Stimulated activated CD4-positive, alpha-beta T cell treated with anti-CD3 and anti-CD28 coated beads, Interleukin-4, amount 100 ng/mL, for 4 hours (primary cell): ENCODE measurements at places on chromosomes 6 and 20.

GRCh38 chr6:134910593-134910935 lies 39.3 kb downstream of the ALDH8A1 start:
- no peak for DNase-seq

GRCh38 chr6:83117802-83118201 lies 50.3 kb downstream of the DOP1A start:
- no peak for DNase-seq

- no peak for DNase-seq
These were observed 5.4 kb upstream of the ARID1B start for GRCh38 chr6:156771761-156772160.

GRCh38 chr20:46022411-46023147 lies 6.4 kb upstream of the SLC12A5 start:
- DNase-seq = peak; percentile 81

GRCh38 chr20:48933017-48933766 lies 11.7 kb downstream of the ARFGEF2 start:
- DNase-seq = no peak

GRCh38 chr6:113857556-113858479 lies 673 bp downstream of the MARCKS start:
- no peak for DNase-seq

GRCh38 chr6:70586114-70586513 lies 19.4 kb downstream of the SDHAF4 start:
- no peak for DNase-seq

GRCh38 chr20:48676125-48676524 lies 151.7 kb downstream of the PREX1 start:
- DNase-seq = no peak

- DNase-seq = no peak
These were observed 422.4 kb downstream of the DOK5 start for GRCh38 chr20:54897787-54898186.

- no peak for DNase-seq
These were observed 17.2 kb upstream of the RSPO4 start for GRCh38 chr20:1019344-1019743.

GRCh38 chr20:3340443-3340842 lies 67.0 kb downstream of the DNAAF9 start:
- DNase-seq = no peak

- DNase-seq = no peak
These were observed 31.5 kb downstream of the NEDD9 start for GRCh38 chr6:11201015-11201414.

GRCh38 chr6:90537027-90537426 lies 49.8 kb downstream of the MAP3K7 start:
- no peak for DNase-seq

- no peak for DNase-seq
These were observed 115.7 kb downstream of the B3GAT2 start for GRCh38 chr6:70841112-70841511.

GRCh38 chr6:53929041-53929820 lies 134.4 kb downstream of the LRRC1 start:
- no peak for DNase-seq

DNA sequence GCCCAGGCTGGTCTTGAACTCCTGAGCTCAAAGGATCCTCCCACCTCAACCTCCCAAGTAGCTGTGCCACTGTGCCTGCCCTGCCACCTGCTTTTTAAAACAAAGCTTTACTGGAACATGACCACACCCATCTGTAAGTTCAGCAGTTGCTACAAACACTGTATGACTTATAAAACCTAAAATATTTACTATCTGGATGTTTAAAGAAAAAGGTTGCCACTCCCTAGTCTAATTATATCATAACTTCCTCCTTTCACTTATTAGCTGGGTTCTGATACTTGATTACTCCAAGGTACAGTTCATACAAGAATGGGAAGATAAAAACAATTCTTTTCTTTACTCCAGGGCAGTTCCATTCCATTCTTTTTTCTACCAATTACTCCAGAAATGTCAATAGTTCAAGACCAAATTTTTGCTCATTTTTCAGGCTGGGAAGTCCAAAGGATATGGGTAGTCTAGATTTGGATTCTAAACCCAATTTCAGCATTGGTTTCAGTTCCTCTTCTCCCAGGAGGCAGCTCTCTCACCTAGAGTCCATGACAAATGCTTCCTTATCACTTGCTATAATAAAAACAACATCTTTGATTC lies 63.1 kb downstream of the SEC63 start:
- no peak for DNase-seq

GRCh38 chr6:131628726-131629125 lies 684 bp upstream of the MED23 start:
- DNase-seq = no peak

DNA sequence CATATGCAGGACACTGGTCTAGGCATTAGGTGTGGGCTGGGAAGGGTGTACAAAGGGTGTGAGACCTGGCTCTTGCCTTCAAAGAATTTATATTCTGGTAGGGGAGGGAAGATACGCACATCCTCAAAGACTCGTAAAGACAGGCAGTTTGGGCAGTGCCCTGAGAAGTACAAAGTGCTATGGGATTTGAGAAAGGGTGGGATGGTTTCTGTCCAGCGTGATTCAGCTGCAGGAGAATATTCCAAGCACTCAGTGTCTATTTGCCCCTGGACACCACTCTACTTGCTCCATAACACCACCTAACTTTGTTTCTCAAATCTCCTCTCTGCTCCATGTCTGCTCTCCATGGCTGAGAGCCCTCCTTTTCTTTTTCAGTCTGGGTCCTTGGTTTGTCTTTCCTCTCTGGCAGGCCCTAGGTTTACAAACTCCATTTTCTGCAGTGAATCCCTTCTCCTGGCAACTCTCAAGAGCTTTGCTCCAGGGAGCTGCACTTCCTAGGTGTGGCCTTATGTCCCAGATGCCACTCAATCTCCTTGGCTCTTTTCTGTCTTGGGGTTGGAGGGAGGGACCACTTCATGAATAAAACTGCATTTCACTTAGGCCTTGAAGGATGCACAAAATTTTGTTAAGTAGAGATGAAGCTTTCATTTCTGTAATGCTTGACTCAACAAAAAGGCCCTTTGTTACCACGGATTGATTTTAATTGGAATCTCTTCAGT lies 310.4 kb downstream of the CLIC5 start:
- DNase-seq = no peak

DNA sequence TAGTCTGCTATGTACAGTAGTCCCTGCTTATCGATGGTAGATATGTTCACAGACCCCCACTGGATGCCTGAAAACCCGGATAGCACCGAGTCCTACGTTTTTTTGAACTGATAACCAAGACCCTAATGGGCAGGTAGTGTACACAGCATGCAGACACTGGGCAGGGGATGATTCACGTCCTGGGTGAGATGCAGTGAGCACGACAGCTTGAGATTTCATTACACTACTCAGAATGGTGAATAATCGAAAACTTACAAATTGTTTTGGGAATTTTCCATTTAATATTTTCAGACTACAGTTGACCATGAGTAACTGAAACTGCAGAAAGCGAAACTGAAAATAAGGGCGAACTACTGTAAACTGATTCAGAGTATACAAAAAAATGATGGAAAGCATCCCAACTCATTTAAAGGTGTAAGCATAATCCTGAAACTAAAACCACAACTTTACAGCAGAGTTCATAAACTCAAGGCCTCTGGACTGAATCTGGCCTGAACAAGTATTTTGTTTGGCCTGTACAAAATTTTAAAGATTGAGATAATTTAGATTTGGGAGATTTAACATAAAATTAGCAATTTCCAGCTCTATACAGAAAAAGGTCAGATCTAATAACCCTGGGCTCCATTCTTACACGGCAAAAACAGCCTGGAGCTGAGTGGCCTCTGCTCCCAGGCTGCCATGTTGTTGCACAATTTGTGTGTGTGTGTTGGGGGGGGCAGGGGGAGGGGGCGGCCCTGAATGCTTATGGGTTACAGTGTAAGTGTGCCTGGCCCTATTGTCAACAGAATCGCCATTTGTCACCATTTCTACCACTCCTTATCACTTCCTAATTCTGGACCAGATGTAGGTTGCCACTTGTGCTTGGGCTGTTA lies 34.9 kb downstream of the RNF24 start:
- DNase-seq = peak; percentile 36

- peak; percentile 48 for DNase-seq
These were observed 16.2 kb downstream of the GABRR2 start for GRCh38 chr6:89298680-89299465.

DNA sequence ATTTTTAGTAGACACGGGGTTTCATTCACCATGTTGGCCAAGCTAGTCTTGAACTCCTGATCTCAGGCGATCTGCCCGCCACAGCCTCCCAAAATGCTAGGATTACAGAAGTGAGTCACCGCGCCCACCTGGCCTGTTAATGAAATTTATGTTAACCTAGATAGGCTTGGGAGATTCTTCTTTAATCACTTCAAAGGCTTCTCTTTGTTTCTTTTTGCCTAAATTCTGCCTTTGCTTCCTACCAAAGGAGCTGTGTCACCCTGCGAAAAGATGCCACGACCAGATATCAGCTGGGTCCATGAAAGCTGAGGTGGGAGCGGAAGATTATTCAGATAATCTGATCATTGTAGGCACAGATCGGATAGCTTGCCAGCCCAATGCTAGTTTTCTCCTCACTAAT lies 75.3 kb downstream of the GMPR start:
- no peak for DNase-seq

- DNase-seq = no peak
These were observed 844 bp downstream of the WFDC2 start for GRCh38 chr20:45470262-45470931.

DNA sequence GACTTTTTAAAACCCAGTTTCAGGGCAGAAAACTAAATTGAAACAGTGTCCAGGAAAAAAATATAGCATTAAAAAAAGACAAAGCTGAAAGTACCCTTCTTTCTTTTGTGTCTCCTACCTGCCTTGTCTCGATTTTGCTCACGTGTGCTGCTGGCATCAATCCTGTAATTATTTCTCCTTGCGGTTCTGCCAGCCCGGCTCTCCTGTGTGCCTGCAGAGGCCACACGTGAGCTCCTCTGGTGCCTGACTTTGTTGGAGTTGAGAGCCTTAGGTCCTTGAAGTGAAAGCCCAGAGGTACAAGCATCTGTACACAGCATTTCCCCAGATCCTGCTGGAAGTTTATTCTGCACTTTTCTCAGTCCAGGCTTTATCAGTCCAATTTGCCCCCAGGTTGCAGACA lies 36.5 kb downstream of the GHRH start:
- no peak for DNase-seq

GRCh38 chr6:161507375-161507774 lies 233.5 kb upstream of the AGPAT4 start:
- no peak for DNase-seq
